ENCODE measurements at places on chromosomes 2 and 18. TPM values are rescaled to one million over a fixed set of nuclear protein-coding genes. Genes with fewer than 3 reads are reported as not detected.

DNA sequence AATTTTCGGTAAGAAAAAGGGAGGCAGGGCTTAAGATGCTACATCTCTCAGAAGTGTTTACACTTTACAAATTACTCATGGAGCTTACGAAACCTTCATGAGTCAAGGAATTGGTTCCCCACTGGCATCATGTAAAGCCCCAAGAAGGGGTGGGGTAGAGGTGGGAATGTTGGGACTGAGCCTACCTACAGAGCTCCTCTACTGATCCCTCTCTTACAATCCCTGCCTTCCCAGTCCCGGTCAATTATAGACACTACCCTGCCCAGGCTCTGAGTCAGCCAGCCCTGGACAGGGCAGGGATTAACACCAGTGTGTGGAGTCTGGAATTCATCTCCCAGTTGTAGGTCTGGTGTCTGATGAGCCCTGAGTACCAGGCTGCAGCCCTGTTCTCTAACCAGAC, 248.9 kb downstream of the PAX3 start:
- DNase-seq: no peak

C2orf66 gene
- total RNA-seq: not detected

DNA sequence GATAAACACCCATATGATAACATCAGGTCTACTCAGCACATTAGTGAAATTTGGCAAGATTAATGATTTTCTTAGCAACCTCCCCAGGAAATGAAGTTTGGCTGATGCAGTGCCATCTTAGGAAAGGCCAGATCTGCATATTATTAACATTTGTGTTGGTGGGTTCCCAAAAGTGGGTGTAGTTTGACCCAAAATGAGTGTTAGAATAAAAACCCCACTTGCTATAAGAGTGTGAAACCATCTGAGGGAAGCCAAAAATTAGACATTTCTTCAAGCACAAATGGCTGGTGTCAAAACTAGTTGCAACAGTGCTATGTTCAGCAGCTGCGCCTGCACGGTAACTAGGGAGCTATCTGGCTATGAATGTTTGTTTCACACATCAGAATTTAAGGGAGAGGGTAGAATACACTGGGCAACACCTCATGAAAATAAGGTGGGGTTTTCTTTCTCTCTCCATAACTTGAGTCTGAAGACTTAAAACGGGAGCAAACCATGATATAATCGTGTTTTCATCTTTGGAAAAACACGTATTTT, 15.9 kb upstream of the CSRNP3 start:
- no peak for DNase-seq

CCDC178 gene
- 0.11 TPM for total RNA-seq

GRCh38 chr2:219186754-219187456, 8.8 kb downstream of the RETREG2 start:
- DNase-seq: no peak

BMP10 gene
- total RNA-seq: not detected

DNA sequence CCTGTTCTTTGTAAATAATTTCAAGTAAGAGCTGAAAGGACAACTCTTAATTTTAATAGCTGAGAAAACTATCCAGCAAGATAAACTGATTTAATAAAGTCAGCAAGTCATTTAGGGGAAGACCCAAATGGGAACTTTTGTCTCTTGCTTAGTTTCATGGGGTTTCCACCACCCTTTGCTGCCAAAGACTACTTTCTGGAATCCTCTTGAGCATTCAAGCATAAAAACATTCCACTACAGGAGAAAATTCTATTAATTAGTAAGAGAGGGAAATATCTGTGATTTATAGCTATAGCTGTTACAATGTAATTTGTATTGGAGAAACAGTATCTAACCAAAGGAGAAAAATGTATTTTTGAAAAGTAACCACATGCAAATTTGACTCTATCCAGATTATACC, 20.6 kb downstream of the EFEMP1 start:
- no peak for DNase-seq

- DNase-seq: no peak
Observed at GRCh38 chr2:231691251-231691772, 17.0 kb upstream of the PTMA start.

ERBB4 gene
- 0.04 TPM for total RNA-seq

- DNase-seq: no peak
Observed at GRCh38 chr2:195842932-195843331, 185.9 kb downstream of the SLC39A10 start.

DNA sequence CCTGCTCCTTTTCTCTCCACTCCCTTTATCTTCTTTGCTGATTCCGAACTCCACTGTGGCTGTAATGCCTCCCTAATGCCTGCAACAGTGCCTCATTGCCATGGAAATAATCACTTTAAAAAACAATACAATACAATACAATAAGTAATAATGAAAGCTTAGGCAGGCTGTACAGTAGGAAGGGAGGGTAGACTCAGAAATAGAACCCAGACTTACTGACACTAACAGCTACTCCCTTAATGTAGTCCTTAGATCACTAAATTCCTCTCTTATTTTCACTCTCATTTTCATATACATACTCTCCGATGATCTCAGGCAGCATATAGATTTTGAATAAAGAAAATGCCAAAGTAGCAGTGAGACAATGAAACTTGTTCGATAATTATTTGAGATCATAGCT, 70.2 kb downstream of the DLGAP1 start:
- DNase-seq: no peak
